Inflammatory macrophage (primary cell): ENCODE measurements at places on chromosomes 13 and 19.

GRCh38 chr19:5049561-5049960 lies 80.6 kb downstream of the KDM4B start:
- no peak for DNase-seq

GRCh38 chr13:99636306-99636705 lies 135.0 kb downstream of the TM9SF2 start:
- no peak for DNase-seq

DNA sequence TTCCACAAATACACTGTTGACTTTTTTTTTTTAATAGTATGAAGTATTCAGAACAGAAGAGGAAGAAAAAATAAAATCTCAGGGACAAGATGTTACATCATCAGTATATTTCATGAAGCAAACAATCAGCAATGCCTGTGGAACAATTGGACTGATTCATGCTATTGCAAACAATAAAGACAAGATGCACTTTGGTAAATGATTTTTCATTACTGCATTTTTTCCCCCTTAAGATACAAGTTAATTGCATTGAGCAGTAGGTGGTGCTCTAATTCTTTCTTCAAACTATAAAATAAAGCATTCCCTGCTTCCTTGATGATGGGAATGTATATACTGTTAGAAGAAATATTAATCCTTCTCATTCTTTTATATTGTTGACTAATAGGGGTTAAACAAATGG lies 17.1 kb downstream of the UCHL3 start:
- no peak for DNase-seq

DNA sequence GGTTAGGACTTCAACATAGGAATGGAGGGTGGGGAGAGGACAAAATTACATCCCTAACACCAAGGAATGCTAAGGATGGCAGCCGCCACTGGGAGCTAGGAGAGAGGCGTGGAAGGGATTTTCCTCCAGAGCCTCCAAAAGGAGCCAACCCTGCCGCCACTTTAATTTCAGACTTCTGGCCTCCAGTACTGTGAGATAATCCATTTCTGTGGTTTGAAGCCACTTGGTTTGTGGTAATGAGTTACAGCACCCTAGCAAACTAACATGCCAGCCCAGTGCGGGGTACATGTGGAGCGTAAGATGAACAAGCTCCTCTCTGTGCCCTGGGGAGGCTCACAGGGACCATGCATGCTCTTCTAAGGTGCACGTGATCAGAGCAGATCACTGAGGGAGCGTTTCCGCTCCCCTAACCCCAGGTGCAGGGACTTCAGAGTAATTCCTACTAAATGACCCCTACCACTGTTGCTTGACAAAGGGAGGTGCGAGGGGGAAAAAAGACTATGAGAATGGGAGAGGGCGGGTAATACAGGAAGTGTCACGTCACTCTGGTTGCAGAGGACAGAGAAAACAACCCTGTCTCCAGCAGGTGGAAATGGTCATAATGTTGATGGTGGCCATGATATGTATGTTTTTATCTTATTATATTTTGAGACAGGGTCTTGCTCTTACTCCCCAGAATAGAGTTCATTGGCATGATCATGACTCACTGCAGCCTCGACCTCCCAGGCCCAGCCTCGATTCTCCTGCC lies 12.0 kb downstream of the FPR1 start:
- no peak for DNase-seq

GRCh38 chr13:114004420-114005205 lies 30.7 kb upstream of the C13orf46 start:
- DNase-seq: no peak

DNA sequence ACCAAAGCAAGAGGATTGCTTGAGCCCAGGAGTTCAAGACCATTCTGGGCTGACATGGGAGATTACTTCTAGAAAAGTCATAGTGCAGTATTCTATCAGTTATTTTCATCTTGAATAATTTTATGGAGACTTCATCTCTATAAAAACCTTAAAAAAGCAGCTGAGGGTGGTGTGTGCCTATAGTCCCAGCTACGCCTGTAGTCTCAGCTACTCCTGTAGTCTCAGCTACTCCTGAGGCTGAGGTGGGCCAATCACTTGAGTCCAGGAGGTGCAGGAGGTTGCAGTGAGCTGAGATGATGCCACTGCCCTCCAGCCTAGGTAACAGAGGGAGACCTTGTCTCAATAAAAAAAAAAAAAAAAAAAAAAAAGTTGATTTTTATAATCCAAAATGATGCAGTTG lies 22.1 kb upstream of the KCTD4 start:
- DNase-seq: no peak

DNA sequence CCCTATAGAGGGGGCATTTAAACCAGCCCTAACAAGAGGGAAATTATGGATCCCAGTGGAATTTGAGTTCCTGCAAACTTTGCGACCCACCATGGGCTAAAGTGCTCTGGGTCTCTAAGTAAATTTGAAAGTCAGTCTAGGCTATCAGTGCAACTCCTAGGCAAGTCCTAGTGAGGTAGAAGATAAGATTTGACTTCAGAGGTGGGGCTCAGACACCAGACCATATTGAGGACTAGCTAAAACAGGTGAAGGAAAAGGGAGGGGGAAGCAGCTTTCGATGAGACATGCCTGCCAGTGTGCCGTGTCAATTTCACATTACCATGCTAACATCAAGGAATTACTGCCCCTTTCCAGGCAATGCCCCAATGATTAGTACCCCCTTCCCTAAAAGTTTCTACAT lies 38.4 kb downstream of the CD320 start:
- no peak for DNase-seq

GRCh38 chr13:78383071-78383484 lies 220.3 kb downstream of the POU4F1 start:
- DNase-seq: no peak

- DNase-seq: no peak
These were observed 11.2 kb downstream of the CLASRP start for GRCh38 chr19:45050036-45050435.

DNA sequence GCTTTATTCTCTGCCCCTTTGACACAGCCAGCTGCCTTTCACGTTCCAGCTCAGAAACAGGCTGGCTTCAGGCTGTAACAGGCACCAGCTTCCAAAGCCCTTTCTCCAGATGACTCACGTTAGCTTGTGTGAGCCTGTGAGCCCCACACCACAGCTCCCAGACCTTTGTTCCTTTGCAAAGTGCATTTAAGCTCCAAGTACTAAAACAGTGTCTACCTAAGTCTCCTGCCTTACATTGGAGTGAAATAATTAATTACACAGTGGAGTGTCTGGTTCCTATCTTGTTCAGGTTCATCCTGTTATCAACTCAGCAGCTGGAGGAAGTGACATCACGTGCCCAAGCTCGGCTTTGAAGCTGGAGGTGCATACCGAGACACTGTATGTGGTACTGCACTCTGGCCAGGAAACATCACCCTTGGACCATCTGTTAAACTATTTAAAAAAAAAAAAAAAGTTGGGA lies 475.8 kb downstream of the FOXO1 start:
- DNase-seq: no peak

DNA sequence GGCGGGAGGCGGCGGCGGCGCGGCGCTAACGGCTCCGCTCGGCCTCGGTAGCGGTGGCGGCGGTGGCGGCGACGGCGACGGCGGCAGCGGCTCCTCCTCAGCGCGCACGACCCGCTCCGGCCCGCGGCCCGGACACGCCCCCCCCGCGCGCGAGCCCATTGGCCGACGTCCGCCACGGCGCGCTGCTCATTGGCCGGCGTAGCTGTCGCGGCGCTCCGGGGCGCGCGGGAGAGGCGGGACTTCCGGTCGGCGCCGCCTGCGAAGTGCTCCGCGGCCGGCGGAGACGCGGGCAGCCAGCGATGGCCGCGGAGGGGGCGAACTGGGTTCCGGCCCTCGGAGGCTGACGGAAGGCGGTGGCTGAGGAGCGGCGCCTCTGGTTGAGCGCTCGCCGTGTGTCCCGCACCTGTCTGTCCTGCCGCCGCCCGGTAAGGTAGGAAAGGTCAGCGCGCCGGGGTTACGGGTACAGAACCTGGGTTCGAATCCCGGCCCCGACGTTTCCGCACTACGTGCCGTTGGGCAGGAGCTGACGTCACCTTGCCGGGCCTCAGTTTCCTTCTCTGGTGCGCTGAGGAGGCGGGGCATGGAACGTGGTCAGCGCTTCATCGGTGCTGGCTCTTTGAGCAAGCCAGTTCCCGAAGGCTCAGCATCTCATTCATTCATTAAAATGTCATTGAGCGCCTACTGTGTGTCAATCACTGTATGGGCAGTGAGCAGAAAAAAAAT lies at the start of gene ELAVL1:
TSS of gene ELAVL1 (minus strand) at position 108 of the 723 bp plus-strand sequence. CDS start 13,826 bp downstream, outside the sequence.
- peak; percentile 90 for DNase-seq

- no peak for DNase-seq
These were observed 512.3 kb upstream of the PCDH9 start for GRCh38 chr13:67742478-67742877.

DNA sequence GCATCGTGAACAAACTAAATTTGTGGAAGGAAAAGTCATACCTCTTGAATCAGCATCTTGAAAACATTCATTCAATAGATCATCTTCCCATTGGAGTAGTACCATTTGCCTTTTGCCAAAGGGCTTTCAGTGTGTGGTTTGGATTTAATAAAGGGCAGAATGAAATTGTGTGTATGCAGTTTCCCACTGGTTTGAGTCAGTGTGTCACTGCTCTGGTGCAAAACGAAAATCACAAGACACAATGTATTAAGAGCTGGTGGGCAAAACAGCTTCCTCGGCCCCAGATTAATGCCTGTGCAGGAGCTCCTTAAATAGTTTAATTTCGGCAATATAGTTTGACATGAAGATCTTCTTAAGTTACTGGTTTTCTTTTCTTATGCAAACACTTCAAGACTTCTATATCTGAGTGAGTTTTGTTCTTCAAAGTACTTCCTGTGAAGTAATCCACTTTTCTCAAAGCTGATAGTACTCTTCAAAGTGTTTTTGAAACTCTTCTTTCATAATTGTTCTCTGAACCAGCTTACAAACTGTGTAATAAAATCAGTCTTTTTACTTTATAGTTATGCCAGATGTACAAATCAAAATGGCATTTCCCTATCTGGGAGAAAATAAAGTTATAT lies 32.1 kb downstream of the RASL11A start:
- DNase-seq: no peak

DNA sequence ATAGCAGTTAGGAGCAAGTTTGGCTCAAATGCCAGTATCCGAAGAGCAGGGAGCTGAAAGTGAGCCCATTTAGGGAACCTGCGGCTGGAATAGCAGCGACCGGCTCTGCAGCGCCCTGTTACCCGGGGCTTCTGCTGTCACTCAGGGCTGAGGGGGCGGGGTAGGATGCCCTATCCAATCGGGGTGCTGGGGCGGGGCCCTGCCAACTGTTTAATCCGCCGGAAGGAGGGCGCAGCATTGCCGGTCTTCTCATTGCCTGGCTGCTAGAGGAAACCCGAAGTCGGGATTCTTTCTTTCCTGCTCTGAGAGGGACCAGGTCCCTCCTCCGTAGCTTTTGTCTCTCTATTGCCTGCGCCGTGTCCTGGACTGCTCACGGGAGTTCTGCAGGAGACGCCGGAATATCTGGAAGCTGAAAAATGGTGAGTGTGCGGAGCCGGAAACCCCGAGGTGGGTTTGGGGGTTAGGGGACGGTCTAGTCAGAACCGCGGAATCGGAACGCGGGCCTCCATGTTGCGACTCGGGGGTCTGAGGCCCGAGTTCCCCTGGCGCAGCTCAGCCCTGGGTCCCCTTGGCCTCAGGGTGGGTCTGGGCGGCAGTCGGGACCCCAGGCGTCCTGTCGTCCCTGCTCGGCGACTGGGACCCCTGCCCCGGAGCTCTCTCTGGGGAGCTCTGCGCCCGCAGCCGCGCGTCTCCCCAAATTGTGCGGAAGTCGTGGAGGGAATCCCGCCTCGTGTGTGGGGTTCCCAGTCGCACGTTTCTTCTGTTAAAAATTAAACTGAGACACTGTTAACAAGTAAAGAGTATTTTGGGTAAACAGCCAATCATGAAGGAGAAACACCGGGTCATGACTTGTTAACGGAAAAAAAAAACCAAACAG lies 22.8 kb downstream of the ZNF763 start:
- peak; percentile 98 for DNase-seq

DNA sequence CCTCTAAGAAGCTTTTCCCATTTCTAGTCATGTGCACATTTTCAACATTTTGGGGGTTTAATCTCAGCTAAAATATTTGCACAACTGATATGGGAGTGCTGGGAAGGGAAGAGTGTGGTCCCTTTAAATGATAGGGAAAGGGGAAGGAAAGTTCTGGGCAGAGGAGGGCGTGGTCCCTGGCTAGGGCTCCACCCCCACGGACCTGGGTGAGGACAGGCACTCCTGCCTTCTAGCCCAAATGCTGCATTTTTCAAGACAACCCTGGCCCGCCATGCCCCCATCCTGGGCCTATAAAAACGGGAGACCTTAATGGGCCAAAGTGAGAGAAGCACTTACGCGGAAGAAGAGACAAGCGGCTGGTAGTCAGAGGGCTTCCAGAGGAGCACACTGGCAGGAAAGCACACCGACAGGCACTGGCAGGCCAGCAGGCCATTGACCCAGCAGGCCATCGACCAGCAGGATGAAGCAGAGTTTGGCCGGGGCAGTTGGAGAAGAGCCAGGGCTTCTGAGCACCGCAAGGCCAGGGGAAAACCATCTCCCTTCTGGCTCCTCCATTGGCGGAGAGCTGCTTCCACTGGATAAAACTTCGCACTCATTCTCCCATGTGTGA lies 266.7 kb downstream of the SPRY2 start:
- no peak for DNase-seq

DNA sequence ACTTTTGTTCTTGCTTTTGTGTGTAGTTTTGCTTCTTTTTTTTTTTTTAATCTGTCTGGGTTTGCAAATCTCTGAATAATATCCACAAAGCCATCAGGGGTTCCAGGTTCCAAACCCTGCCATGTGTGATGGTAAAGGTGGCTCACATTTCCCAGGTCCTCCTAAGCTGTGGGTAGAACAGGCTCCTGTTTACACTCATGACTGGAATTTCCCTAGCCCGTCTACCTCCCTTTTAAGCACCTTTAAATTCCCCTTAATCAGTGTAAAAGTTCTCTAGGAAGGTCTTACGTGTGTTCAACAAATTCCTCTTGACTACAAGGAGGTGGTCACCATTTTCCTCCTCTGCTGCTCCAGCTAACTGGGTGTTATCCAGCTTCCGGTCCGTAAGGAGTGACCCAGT lies 62.8 kb downstream of the EFNB2 start:
- no peak for DNase-seq
